Stimulated activated CD4-positive, alpha-beta T cell treated with anti-CD3 and anti-CD28 coated beads, Interleukin-2, amount 100 ng/mL, for 4 hours (primary cell): ENCODE measurements at places on chromosomes 2 and 18.

DNA sequence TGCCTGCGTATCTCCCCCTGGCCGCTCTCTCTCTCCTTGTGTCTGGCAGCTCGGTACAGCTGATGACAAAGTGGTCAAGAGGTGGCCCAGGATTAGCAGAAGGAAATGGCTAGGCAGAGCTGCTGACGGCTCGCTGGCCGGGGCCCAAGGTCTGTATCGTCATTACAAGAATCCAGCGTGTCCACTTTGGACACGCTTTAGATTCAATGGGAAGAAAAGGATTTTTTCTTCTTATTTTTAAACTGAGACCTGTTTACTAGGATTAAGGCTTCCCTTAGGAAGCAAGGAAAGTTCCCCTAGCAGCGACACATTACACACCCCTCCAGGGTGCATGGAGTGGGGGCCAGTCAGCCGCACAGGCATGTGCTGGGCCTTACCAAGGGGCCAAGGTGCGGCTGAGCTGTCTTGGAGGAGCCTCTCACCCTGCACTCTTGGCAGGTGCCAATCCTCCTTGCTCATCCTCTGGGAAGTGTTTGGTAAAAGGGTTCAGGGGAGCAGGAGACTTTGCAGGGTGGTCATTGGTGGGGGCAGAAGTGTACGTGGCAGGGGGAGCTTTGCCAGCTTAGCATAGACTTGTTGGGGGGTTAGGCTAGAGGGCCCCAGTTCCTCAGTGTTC is 76.8 kb downstream of the POLR1A start:
- no peak for DNase-seq

- DNase-seq = no peak
These were observed 402.0 kb upstream of the ACVR2A start for GRCh38 chr2:147442816-147443215.

- no peak for DNase-seq
These were observed 91.6 kb downstream of the STPG4 start for GRCh38 chr2:47063538-47063930.

- DNase-seq = no peak
These were observed 1360.2 kb downstream of the LRP1B start for GRCh38 chr2:140770645-140771044.

DNA sequence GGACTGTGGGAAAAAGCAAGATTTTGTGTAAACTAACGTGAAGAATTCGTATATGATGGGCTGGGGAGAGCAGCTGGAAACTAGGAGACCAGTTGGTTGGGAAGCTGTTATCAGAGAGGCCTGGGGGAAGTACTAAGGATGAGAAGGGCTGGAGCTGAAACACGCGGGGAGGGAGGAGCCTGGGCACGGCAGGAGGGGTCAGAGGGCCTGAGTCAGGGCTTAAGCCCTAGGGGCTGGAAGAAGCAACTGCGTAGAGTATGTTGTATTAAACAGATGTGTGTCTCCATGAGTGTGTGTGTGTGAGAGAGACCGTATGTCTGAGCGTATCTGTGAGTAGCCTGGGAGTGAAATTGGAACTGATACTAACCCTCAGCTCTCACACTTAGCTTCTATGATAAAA is 8.4 kb downstream of the POMC start:
- no peak for DNase-seq

- no peak for DNase-seq
These were observed 314.3 kb downstream of the TNS1 start for GRCh38 chr2:217688494-217688893.

GRCh38 chr2:121918231-121918630 is 162.8 kb downstream of the TSN start:
- DNase-seq = no peak

DNA sequence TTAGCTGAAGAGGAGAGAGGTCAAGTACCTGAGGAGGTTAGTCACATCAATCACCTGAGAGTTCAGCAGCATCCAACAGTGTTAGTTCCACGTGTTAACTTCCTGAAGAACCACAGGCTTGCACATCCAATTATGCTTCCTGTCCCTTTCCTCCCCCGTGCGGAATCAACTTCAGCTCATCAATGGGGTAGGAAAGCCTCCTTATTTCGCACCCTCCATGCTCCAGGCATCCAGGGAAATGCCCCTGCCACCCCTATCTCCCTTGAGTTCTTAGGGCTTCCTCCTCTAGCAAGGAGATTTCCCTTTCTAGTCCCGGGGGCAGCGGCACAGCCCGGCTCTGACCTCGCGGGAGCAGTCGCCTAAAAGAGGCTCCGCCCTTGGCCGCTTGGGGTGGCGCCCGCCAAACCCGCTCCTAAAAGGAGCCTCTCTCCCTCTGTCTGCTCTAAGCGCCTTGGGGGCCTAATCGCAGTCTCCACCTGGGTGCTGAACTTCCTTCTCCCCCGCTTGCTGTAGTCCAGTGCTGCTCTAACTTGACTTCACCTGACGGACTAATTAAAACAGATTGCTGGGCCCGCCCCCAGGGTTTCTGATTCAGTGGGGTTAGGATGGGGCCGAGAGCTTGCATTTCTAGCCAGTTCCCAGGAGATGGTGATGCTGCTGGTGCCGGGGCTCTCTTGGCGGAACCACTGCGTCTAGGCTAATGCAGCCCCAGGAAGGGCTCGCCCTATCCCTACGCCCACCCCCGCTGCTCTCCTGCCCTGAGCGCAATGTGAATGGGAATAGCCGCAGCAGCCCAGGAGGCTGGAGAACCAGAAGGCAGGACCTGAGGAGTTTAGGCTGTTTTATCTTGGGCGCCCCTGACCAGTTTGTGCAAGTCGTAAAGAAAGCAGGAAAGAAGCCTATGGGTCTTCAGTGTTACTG is 3.4 kb upstream of the TET3 start:
- DNase-seq = no peak

DNA sequence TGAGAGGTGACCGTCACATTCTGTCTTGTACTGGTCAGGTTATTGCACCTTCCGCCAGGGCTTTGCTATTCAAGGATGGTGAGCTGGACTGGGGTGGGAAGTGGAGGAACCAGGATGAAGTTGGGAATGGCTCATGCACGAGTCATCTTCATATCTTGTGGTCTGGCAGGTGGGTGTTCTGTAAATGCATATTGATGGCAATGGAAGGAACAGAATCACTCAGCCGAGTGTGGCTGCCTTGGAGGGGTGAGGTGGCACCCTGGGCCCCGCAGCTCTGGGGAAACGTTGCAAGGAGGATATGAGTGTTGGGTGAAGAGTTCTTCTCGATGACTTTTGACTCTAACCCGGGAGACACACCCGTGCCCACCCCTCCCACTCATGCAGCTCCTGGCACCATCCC is 1.2 kb downstream of the NEU2 start:
- no peak for DNase-seq

- DNase-seq = no peak
These were observed 202.4 kb downstream of the SLC4A3 start for GRCh38 chr2:219829667-219830352.

GRCh38 chr2:56981554-56981953 is 797.8 kb downstream of the CCDC85A start:
- DNase-seq = no peak

GRCh38 chr2:210288408-210288807 is 26.6 kb downstream of the MYL1 start:
- DNase-seq = no peak

- DNase-seq = no peak
These were observed 237.0 kb downstream of the ALPK2 start for GRCh38 chr18:58391932-58392323.
